Nephron progenitor cell (in vitro differentiated cells): ENCODE measurements at places on chromosomes 3 and 15.
A peak's percentile ranks its signal among the peaks of the same experiment; 100 is the strongest.

DNA sequence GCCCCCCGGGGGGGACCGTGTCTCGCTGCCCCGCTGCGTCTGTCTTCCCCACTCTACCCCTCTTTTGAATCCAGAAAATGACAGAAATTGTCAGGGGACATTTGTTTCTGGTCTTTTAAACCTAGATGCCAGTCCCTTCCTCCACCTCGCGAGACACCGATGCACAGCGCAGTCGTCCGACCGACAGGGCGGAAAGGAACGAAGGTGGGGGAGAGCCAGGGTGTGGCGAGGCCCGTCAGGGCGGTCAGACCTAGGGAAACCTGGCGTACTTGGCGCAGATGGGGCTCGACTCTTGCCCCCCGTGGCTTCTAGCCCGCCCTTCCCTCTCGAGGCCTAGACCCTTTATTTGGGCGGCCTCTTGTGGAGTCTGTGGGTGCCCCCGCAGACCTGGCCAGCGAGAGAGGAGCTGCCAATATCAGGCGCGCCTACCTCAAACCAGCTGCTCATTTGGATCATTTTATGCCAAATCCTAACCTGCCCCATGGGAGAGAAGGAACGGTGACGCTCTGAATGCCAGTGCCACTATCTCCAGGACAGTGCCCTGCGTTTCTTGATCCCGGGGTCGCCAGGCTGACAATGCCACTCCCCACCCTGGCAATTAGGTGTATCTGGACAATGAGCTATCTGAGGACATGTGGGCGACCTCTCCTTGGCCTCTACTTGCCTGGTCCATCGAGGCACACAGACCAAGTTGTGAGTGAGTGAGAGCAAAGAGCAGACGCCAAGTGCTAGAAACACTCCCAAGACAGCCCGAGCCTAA lies 500 bp upstream of the RAB6B start:
- DNase-seq = peak; percentile 39

DNA sequence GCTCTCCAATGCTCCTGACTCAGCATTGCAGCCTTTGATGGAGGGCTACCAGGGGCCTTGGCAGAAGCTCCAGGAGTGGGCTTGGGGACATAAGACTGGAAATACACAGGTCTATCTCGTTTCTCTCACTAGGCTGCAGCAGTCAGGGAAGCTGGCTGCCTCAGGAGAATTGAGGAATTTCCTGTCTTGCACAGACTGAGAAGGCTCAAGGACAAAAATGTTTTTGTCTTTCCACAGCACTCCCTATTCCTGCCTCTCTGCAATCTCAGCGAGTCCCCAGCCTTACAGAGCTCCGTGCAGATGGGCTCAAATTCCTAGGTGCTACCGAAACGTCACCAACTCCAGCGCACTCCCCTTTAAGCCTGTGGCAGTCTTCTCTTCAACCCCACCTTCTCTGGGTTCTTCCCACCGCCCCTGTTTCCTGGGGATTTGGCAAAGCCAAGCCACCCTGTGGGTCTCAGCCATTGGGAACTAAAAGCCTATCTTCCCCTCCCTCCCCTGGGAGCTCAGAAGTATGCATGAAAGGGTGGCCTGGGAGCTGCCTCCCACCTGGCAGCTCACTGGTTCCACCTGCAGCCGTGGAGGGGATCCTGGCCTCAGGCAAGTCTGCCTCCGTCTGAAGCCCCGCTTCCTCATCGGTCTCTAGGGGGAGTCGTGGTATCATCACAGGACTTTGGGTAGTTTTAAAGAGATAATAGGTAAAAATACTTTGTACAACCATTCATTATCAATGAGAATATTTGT lies 322.6 kb upstream of the FRG2C start:
- DNase-seq = no peak

- DNase-seq = no peak
These were observed 3.7 kb upstream of the ACKR4 start for GRCh38 chr3:132593241-132593946.

DNA sequence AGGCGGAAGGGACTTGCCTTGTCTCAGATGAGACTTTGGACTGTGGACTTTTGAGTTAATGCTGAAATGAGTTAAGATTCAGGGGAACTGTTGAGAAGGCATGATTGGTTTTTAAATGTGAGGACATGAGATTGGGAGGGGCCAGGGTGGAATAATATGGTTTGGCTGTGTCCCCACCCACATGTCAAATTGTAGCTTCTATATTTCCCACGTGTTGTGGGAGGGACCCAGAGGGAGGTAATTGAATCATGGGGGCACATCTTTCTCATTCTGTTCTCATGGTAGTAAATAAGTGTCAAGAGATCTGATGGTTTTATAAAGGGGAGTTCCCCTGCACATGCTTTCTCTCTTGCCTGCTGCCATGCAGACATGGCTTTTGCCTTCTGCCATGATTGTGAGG lies 89.2 kb downstream of the CGGBP1 start:
- no peak for DNase-seq

DNA sequence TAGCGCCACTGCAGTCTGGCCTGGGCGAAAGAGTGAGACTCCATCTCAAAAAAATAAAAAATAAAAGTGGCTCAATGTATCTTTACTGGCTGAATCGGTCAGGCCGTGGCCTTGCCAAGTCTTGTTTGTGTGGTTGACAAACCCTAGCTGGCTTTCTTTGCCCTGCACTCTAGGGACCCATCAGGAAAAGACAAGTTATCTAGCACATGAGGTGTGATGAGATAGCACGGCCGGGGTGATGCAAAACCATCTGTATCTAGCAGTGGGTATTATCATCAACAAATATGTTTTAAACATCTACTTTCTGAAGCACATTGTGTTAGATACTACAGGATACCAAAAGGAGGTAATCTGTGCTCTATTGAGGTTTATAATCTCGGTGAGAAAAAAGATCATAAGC lies 3.9 kb upstream of the DPP8 start:
- no peak for DNase-seq

GRCh38 chr15:71443538-71443937 lies 328.3 kb downstream of the THSD4 start:
- peak; percentile 79 for DNase-seq

DNA sequence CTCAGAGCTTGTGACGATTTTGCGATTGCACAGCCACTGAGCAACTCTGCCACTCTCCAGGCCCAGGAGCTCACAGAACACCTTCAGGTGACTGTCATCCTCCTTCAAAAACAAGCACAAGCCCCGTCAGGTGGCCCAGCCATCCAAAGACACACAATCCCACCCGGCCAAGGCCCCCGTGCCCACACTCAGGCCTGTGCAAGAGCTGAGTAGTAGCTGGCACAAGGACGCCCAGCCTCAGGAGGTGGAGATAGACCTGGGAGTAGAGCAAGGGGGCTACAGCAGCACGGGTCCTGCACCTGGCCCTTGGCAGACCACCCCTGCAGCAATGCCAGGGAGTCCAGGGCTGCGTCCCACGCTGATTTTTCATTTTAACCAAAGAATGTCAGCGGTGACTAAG lies 34.6 kb downstream of the MYO5C start:
- no peak for DNase-seq

- DNase-seq = no peak
These were observed 355.0 kb upstream of the CFAP20DC start for GRCh38 chr3:59404851-59405250.

- DNase-seq = no peak
These were observed 327.3 kb upstream of the THBS1 start for GRCh38 chr15:39253552-39253951.

DNA sequence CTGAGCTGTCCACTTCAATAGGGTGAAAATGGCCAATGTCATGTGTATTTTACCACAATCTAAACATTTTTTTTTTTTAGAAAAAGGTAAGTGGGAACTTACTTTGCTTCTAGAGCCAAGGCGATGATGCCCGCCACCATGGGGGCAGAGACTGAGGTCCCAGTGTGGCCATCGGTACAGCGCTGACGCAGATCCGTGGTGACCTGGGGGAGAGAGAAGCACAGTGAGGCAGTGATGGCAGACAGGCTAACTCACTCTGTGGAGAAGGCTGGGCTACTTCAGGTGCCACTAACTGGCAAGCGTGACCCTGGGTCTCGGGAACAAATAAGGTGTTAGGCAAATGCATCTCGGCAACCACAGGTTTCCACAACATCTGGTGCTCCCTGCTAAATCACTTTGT lies 94.3 kb upstream of the SNRPA1 start:
- DNase-seq = no peak

DNA sequence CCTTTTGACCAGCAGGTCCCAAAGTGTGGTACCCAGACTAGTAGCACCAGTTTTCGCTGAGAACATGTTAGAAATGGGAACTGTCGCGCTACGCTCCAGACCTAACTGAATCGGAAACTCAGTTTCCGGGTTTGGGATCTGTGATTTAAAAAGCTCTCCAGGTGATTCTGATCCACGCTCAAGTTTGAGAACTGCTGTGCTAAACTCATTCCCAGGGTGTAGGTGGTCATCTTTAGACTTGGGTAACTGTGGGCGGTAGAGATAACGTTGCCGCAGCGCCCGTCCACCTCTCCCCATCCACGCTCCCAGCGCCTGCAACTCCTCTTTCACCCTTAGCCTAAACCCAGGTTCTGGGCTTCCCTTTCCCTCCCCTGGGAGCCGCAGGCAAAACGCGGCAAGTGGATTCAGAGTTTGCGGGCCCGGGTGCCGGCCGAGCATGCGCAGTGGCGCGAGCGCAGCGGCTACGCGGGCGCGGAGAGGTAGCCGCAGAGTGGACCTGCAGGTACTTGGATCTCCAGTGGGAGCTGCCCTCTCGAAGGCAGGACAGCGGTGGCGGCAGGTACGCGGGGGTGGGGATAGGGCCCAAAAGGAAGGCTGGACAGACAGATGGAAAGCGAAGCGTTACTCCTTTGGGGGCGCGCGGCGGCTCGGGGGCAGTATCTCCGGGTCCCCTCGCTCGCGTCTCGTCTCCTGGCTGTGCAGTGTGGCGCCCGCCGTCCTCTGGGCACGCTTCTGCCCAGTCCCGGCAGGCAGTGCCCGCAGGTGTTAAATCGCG lies at the start of gene PLS1:
Gene PLS1 (plus strand): TSS at position 443 of the 775 bp plus-strand sequence. CDS start 67,845 bp downstream, outside the sequence.
- peak; percentile 92 for DNase-seq

DNA sequence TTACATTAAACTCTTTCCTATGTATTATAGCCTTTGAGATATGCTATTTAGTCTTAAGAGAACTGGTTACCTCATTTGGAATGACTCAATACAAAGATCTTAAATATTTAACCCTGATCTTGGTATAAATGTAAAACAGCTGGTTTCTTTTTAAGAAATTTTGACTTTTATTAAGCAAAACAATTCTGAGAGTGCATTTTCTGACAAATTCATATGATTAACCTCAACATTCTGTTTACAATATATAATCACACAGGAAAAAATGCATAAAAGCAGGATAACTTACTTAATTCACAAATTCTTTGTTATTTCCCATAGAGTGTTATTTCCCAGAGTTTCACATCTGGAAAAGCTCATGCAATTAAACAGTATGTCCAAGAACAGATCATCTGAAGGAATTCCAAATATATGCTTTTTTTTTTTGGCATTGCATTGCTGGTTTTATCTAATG lies 400.4 kb upstream of the THBS1 start:
- DNase-seq = no peak

GRCh38 chr3:109926376-109926775 lies 589.0 kb upstream of the DPPA4 start:
- no peak for DNase-seq

- peak; percentile 66 for DNase-seq
These were observed 4.0 kb downstream of the MUC4 start for GRCh38 chr3:195807681-195808121.

GRCh38 chr3:101571028-101571895 lies 2.7 kb upstream of the PCNP start:
- DNase-seq = no peak

DNA sequence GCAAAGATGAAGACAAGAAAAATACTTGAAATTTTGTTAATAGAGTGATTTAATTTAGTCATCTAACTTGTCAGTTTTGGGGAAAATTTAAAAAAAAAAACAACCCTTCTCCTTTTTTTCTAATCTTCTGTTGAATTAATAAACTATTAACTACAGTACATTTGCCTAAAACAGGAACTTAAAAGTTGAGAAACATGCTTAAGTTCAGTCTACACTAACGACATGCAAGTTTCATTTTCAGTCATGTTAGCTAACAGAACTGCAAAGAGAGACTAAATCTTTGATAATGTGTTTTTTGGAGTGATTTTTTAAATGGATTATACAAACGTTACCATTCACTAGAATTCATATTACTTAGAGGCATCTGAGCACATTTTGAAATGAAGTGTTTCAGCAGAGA lies 71.9 kb upstream of the MBNL1 start:
- DNase-seq = no peak

DNA sequence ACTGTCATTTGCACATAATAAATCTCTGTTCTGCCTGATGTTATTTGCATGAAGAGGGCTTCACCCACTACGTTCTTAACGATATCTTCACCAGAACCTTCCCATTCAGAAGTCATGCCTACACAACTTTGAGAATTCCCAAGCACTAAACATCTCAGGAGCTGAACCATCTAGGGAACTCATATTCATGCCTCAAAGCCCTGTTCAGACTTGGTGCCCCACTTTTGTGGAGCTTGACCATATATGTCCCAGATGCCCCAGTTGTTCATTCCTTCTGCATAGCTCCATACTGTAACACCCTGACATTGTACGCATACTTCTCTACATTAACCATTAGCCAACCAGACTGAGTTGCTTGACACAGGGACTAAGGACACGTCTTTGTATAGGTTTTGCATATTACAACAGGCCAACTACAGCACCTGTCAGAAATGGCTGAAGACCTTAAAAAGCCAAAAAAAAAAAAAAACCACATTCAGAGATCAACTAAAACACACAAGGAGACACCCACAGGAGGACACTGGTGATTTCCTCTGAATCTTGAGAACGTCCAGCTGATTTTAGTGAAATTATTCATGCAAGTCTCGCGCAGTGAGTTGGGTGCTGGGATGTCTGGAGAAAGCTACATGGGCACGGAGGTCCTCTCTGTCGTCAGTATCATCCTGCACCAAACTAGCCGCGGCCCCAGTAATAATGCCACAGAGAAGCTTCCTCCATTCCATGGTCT lies 141.4 kb downstream of the FOXP1 start:
- DNase-seq = no peak

DNA sequence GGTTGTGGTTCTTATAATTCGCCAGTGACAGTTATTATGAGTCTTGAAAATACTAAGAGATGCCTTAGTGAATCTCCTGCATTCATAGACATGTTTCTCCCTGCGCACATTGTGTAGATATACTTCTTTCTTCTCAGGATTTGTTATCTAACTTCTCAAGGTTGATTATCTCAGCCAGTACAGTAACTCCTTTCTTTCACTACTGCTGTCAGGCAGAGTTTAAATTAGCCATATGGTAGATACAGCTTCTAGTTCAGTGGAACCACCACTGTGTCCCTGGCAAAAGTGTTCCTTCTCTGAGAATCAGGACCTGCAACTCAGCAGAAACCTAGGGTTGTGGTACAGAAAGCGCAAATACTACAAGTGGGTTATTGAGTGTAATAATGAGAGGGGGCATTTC lies 175.0 kb upstream of the SGO1 start:
- no peak for DNase-seq

GRCh38 chr3:24225385-24225950 lies 269.2 kb downstream of the THRB start:
- no peak for DNase-seq

GRCh38 chr3:123951522-123952447 lies 9.2 kb downstream of the CCDC14 start:
- no peak for DNase-seq

GRCh38 chr3:55884491-55885285 lies 397.6 kb upstream of the WNT5A start:
- DNase-seq = no peak

- DNase-seq = peak; percentile 94
These were observed 3.3 kb downstream of the ANKRD63 start for GRCh38 chr15:40279437-40280141.

- peak; percentile 30 for DNase-seq
These were observed 85.9 kb downstream of the NR2F2 start for GRCh38 chr15:96416218-96416933.

GRCh38 chr15:57057134-57057930 lies 138.9 kb downstream of the TCF12 start:
- DNase-seq = no peak

- DNase-seq = no peak
These were observed 10.7 kb upstream of the FAH start for GRCh38 chr15:80141916-80142598.
